ENCODE measurements at places on chromosomes 1 and 21. TPM values are rescaled to one million over a fixed set of nuclear protein-coding genes. Genes with fewer than 3 reads are reported as not detected.

GRCh38 chr1:172531412-172532182, 1.4 kb upstream of the SUCO start:
- H3K27ac ChIP-seq: peak overlapping the region; percentile 99
- peaks cover 33% of the 10 kb centered on the region for H3K4me1 ChIP-seq
- no peak for DNase-seq
- peak overlapping the region; percentile 89 for H3K4me3 ChIP-seq
- no peaks in the 10 kb centered on the region for H3K27me3 ChIP-seq

ADORA1 gene
- total RNA-seq: 1.1 TPM

DNA sequence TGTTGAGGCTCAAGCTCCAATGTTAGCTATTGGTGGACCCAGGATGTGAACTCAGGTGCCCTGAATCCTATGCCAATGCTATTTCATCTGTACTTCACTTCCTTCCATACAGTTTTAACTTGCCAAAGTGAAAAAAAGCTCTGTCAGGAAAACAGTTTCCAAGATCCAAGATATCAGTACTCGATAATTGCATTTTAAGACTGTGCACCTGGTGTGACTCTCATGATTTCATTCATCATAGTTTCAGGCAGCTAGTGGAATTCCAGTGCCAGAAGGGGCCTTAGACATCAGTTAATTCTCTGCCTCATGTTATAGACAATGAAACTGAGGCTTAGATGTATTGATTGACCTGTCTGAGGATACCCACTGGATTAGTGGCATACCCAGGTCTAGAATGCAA, 26.5 kb upstream of the LEPR start:
- H3K4me3 ChIP-seq: no peak overlapping the region
- no peaks in the 10 kb centered on the region for H3K36me3 ChIP-seq
- DNase-seq: no peak

- peaks cover 19% of the 10 kb centered on the region for H3K4me1 ChIP-seq
- no peak overlapping the region for H3K27ac ChIP-seq
- DNase-seq: peak; percentile 39
- H3K4me3 ChIP-seq: no peak overlapping the region
- peaks cover 24% of the 10 kb centered on the region for H3K27me3 ChIP-seq
These were observed 39.1 kb downstream of the MATN1 start for GRCh38 chr1:30684259-30684658.

DNA sequence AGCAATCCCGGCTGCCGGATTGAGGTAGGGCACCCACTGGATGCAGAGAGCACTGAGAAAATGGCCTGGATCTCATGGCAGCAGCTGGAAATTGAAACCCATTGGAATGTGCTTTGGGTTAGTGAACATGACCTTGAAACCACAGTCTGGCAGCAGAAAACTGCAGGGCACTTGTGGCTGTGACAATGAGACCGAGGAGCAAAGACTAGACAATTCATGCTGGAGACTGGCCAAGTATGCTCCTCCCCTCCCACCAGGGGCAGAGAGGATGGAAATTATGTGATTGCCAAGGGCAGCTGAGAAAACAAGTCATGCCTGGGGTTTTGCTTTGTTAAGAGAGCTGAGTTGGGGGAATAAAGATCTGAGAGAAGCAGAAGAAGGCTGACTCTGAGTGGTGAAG, 60.7 kb downstream of the ZNF697 start:
- DNase-seq: no peak
- H3K4me3 ChIP-seq: no peak overlapping the region
- no peaks in the 10 kb centered on the region for H3K4me1 ChIP-seq

- H3K27me3 ChIP-seq: no peaks in the 10 kb centered on the region
- H3K27ac ChIP-seq: peak overlapping the region; percentile 82
- peaks cover 53% of the 10 kb centered on the region for H3K4me1 ChIP-seq
- peak; percentile 96 for DNase-seq
- no peaks in the 10 kb centered on the region for H3K36me3 ChIP-seq
- H3K4me3 ChIP-seq: no peak overlapping the region
These were observed 12.3 kb downstream of the PHLDA3 start for GRCh38 chr1:201456499-201457309.

DNA sequence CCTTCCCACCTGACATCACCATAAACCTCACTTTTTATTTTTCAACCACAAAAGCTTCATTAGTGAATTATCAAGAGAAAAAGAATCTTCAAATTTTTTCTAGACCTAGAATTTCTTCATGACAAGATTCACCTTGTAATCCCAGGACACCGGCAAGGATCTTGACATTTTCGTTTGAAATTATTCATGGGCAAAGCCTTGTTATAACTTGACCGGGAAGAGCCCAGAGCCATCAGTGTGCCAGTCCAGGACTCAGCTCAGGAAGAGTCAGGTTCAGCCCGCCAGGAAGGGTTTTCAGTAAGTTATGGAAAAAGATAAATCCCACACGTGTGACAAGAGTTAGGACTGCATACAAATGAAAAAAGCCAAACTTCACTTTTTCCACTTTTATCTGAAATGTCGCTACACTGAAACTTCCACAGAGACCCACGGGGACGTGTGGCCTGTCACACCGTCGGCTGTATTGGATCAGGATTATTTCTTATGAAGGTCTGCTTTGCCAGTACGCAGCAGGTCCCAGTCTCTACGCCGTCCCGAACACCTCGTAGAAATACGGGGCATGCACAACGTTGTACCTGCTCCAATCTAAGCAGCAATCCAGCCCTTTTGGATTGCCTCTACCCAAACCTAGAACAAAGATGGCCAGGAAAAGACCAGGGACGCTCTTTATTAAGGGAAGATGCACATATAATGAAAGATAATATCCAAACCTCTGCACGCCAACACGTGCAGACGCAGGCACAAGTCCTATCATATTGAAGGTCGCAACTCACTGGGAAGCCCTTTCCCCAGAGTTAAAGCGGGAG, 916 bp downstream of the F3 start:
- no peaks in the 10 kb centered on the region for H3K4me1 ChIP-seq
- DNase-seq: no peak

LINGO4 gene
- 0.16 TPM for total RNA-seq

DNA sequence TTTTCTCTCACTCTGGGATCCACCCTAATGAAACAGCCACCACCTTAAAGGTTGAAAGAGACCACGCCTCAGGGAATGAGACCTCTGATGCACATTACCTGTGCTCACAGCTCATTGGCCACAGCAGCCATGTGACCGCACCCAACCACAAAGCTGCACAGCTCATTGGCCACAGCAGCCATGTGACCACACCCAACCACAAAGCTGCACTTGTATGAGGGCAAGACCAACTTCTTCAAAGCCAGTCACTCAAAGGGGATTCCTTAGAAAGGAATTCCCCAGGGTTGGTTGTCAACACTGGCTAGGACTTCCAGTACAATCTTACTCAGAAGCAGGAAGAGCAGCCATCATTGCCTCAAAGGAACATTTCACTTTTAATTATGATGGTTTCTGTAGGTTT, 43.6 kb upstream of the PDE9A start:
- H3K27me3 ChIP-seq: no peaks in the 10 kb centered on the region
- H3K27ac ChIP-seq: no peak overlapping the region
- DNase-seq: no peak
- no peaks in the 10 kb centered on the region for H3K36me3 ChIP-seq
- no peak overlapping the region for H3K4me3 ChIP-seq

BTG2 gene
- total RNA-seq: 195 TPM

FCRL1 gene
- total RNA-seq: not detected

CFHR1 gene
- total RNA-seq: not detected

NEGR1 gene
- total RNA-seq: 61.0 TPM

Data from sigmoid colon (tissue), 7 donors.